Muscle of back (tissue), 13 donors: ENCODE measurements at places on chromosomes 13 and 19.
A peak's percentile ranks its signal among the peaks of the same experiment; 100 is the strongest.

DNA sequence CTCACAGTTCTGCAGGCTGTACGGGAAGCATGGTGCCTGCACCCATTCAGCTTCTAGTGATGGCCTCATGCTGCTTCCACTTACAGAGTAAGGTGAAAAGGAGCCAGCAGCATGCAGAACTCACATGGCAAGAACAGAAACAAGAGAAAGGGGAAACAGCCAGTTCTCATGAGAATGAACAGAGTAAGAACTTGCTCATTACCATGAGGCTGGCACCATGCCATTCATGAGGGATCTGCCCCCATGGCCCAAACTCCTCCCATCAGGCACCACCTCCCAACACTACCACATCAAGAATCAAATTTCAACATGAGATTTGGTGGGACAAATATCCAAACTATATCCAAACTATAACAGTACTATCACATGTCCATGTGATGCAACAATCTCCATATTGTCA lies 72.1 kb downstream of the KATNAL1 start:
- no peak for DNase-seq

DNA sequence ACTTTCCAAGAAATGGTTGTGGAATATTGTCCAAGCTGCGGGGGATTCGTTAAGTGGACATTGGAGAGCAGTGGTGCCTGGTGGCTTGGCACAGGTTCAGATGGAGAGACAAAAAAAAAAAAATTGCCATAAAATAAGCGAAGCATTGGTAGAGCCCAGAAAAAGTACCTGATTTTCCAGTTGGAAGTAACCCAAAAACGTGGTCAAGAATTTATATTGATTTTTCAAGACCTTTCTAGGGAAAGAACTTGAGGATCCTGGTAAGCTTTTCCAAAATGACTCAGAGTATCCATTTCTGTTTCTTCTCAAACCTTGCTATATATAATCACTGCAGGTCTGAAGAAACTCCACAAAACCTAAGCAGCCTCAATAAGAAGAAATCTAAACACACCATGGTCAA lies 94.6 kb downstream of the ING1 start:
- DNase-seq: no peak

DNA sequence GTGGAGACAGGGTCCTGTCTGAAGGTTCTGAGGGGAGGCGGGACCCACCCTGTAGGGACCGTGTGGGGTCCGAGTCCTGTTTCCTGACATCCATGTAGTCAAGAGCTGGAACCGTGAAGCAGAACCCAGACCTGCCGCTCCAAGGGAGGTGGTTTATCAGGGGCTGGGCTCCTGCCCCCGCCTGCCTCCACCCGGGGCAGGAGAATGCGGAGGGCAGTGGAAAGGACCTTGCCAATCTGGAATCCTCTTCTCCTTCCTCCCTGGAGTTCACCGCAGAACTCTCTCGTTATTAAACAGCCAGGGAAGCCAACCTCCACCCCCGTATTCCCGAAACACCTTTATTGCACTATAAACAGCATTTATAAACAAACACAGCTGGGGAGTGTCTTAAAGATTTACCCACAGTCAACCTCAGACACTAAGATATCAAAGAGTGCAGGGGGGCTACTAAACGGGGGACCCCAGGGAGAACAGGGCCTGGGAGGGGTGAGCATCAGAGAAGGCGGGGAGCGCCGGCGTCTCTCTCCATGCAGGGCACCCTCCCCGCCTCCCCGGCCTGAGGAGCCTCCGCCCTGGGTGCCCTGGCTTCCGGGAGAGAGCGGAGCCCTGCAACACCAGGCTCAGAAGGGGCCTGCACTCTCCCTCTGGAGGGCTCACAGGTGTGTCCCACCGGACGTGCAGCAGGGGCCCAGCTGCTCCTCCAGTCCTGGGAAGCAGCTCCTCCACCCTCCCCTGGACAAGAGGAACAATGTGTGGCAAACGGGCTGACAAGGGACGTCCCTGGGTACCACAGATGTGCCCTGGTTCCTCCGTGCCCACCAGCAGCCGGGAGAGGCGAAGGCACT lies 3.6 kb downstream of the C2CD4C start:
- no peak for DNase-seq

DNA sequence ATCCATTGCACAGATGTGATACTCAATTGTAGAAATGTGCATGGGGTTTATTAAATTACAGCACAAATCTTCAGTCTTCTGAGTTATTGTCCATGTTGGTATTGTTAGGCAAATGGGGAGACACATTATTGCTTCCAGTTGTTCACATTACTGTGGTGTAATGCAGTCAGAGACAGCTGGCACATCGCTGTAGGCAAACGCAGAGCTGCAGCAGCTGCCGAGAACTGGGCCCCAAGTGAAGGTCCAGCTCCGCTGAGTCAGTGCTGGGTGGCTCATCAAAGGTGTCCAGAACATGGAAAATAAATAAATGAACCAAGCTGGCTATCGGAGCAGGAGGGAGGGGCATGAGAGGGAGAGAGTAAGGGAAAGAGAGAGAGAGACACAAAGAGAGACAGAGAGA lies 299.1 kb upstream of the OBI1 start:
- no peak for DNase-seq

DNA sequence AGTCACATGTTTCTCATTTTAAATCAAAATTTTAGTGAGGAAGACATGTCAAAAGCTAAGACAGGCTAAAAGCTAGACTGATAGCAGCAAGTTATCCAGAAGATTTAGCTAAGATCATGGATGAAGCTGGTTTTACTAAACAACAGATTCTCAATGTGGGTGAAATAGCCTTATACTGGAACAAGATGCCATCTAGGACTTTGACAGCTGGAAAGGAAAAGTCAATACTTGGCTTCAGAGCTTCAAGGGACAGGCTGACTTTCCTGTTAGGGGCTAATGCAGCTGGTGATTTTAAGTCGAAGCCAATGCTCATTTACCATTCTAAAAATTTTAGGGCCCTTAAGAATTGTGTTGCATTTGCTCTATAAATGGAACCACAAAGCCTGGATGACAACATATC lies 455.3 kb upstream of the SLC10A2 start:
- DNase-seq: no peak

- DNase-seq: no peak
Observed at GRCh38 chr13:50893211-50893852, 16.3 kb upstream of the RNASEH2B start.

GRCh38 chr13:40969169-40969901 lies 49.8 kb downstream of the ELF1 start:
- no peak for DNase-seq

DNA sequence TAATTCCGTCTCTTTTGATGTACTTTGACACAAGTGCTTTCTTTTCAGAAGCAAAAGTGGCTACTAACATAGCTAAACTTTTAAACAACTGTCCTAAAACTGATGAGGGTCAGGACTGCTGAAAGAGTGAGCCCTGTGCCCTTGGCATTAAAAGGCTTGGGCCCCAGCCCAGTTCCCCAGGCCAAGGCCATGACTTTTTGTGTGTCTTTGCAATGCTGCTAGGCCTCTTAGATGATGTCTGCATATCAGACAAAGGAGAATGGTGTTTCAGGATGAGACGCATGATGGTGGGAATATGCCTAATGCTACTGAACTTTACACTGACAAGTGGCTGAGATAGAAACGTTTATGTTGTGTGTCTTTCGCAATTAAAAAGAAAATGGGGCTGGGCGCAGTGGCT lies 38.0 kb downstream of the SLC7A9 start:
- no peak for DNase-seq

DNA sequence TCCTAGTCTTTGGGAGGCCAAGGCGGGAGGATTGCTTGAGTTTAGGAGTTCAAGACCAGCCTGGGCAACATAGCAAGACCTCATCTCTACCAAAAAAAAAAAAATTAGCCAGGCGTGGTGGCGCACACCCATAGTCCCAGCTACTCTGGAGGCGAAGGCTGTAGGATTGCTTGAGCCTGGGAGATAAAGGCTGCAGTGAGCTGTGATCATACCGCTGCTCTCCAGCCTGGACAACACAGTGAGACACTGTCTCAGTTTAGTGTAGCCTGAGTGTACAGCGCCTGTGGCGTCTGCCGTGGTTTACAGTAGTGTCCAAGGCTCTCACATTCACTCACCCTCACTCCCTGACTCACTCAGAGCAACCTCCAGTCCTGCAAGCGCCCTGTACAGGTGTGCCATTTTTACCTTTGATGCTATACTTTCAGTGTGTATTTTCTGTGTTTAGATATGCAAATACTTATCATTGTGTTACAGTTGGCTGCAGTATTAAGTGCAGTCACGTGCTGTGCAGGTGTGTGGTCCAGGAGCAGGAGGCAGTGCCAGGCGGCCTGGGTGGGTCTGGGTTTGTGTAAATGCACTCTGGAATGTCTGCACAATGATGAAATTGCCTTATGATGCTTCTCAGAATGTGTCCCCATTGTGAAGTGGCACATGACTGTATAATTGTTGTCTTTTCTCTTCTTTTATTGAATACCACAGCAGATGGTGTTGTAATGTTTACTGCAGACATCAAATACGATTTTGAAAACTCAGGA lies 36.1 kb upstream of the DCUN1D2 start:
- no peak for DNase-seq

GRCh38 chr13:100480676-100481075 lies 107.9 kb downstream of the GGACT start:
- no peak for DNase-seq

DNA sequence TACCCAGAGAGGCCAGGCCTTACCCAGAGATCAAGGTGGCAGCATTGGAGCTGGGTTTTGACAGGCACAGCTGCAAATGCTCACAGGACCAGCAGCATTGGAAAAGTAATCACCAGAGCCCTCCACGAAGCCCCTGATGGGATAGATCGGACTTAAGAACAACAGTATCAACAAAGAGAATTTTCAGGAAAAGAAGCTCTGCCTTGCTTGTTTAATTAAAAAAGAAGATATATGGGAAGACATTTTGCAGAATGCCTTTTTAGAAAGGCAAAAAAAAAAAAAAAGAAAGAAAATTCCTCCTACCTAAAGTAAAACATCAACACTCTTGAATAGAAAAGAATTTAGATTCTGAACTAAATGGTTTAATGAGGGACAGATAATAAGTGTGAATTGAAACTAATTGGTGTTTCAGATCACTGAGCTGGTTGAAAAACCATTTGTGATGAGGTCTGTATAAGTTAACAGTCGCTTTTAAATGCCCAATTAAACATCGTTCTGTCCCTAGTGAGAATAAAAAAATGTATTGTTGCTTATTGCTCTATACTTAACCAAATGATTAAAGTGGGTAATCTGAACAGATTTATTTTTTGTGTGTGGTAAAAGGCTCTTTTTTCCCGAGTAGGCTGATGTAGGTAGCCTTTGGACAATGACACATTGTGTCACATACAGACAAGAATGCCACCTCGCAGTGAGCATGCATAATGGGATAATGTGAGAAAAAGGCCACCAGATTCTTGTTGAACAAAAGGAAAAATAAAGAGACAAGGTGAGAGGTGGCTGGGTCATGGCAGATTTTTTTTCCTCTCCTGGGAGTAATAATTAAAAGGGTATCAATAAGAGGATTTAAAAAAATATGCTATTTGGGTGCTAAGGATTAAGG lies 93.0 kb upstream of the ARGLU1 start:
- no peak for DNase-seq

DNA sequence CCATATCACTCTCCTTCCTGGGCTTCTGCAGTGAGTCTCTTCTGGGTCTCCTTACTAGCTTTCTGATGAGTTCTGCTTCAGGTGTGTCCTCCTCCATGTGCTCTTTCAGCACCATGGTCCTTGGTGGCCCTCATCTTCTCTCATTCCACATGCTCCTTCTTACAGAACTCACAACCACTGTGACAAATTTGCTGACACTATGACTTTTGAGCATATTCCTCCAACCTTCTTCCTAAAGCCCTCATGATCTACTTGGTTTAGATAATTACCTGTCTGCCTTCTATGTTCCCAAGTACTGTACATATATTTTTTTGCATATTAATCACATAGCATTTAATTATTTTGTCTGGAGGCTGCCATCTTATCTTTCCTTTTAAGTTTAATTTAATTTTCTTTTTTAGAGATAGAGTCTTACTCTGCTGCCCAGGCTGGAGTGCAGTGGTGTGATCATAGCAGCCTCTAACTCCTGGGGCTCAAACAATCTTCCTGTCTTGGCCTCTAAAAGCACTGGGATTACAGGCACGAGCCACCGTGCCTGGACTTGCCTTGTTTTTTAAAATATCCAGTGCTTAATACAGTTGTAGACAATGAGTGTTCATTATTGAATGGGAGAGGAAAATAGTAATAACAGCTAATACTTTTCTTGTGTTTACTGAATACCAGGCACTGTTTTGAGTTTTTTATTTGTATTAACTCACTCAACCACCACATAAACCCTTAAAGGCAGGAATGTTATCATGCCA lies 23.5 kb upstream of the FAM216B start:
- DNase-seq: no peak

DNA sequence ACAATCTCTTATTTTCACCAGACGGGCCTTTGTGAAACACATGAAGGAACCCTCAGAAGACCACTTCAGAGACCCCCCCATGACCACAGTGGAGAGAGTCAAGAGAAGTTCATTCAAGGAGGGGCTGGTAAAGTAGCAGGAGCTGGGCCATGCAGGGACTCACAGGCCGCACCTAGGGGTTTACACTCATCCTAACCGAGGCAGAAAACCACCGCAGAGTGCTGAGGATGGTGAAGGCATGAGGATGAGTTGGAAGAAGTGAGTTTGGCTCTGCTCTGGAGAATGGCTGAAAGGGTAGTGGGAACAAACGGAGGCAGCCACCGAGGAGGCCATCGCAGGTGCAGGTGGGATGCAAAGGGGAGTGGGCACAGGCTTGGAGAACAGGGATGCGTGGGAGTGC lies 1046.9 kb downstream of the UQCRFS1 start:
- DNase-seq: no peak

- DNase-seq: peak; percentile 15
Observed at GRCh38 chr19:6802336-6803035, 30.0 kb downstream of the VAV1 start.

GRCh38 chr13:101681834-101682233 lies 229.4 kb downstream of the ITGBL1 start:
- no peak for DNase-seq

DNA sequence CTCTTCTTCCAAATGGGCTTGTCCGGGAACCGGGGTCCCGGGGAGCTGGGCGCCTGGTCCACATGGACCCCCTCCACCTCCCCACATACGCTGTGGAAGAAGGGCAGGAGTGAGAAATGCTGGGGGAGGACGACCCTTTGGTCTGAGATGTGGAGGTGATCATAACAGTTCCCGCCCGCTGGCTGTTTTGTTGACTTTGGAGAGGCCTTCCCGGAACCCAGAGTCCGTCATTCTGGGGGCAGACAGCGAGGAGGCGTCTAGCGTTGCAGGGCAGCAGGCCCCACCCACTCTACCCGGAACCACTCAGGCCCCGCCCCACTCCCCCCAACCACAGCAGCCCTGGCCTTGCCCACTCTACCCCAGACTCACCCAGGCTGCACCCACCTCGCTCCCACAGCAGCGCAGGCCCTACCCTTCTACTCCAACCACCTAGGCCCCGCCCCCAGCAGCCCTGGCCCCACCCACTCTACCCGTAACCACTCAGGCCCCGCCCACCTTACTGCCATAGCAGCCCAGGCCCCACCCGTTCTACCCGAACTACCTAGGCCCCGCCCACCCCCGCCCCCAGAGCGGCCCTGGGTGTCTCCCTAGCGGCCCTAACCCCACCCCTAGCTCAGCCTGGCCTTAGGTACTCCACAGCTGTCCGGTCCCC lies 7.1 kb downstream of the GPR108 start:
- DNase-seq: no peak
